ENCODE measurements at places on chromosomes 2 and 18. TPM values are rescaled to one million over a fixed set of nuclear protein-coding genes. Genes with fewer than 3 reads are reported as not detected.

GAD1 gene
- total RNA-seq = 1.0 TPM

- H3K4me3 ChIP-seq = no peak overlapping the region
- H3K4me1 ChIP-seq = peaks cover 19% of the 10 kb centered on the region
- peaks cover 3% of the 10 kb centered on the region for H3K27me3 ChIP-seq
- peaks cover 7% of the 10 kb centered on the region for H3K36me3 ChIP-seq
- no peak for DNase-seq
Measured at GRCh38 chr2:230933521-230934180, 8.6 kb upstream of the GPR55 start.

GBX2 gene
- not detected for total RNA-seq

- H3K27ac ChIP-seq = no peak overlapping the region
- H3K4me3 ChIP-seq = no peak overlapping the region
- H3K36me3 ChIP-seq = peaks cover 27% of the 10 kb centered on the region
- no peaks in the 10 kb centered on the region for H3K27me3 ChIP-seq
- DNase-seq = no peak
- peaks cover 38% of the 10 kb centered on the region for H3K4me1 ChIP-seq
Measured at GRCh38 chr18:9177031-9177430, 40.5 kb downstream of the ANKRD12 start.

GRCh38 chr2:123688231-123688940 is 336.7 kb upstream of the CNTNAP5 start:
- no peaks in the 10 kb centered on the region for H3K36me3 ChIP-seq
- no peaks in the 10 kb centered on the region for H3K4me1 ChIP-seq
- H3K4me3 ChIP-seq = no peak overlapping the region
- H3K27me3 ChIP-seq = no peaks in the 10 kb centered on the region
- no peak overlapping the region for H3K27ac ChIP-seq

CYP26B1 gene
- not detected for total RNA-seq

DNA sequence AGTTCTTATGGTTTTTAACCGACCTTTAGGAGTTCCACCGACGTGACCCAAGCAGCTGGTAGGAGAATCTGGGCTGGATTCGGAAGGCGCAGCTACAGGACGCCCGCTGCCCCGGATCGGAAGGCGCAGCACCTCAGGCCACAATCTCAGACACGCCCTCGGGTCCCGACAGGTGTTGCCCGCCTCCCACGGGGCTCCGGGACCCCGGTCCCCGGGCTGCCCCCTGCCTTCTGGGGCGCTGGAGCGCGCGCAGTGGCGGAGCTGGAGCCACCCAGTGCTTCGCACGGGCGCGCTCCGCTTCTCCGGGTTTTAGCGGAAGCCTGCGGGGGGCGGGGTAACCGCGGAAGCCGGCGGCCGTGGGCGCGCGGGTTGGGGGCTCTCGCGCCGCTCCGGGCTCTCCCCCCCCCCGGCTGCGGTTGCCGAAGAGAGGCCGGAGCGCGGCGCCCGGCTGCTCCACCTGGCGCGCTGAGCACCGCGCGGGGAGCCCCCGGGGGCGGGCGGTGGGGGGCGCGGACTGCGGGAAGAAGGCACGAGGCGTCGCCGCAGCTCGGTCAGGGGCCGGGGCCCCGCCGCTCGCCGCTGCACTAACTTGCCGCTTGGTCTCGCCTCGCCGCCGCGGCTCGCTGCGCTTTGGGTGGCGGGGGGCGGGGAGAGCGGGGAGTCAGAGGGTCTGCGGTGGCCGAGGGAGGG is 718.8 kb downstream of the DPP10 start:
- H3K27ac ChIP-seq = no peak overlapping the region
- H3K27me3 ChIP-seq = peaks cover 33% of the 10 kb centered on the region
- peaks cover 3% of the 10 kb centered on the region for H3K4me1 ChIP-seq
- H3K4me3 ChIP-seq = peak overlapping the region; percentile 42
- H3K36me3 ChIP-seq = peaks cover 4% of the 10 kb centered on the region
- no peak for DNase-seq

- H3K4me3 ChIP-seq = no peak overlapping the region
- no peaks in the 10 kb centered on the region for H3K36me3 ChIP-seq
- DNase-seq = peak; percentile 43
- no peak overlapping the region for H3K27ac ChIP-seq
Measured at GRCh38 chr2:46650556-46651001, 171.2 kb downstream of the TMEM247 start.

DNA sequence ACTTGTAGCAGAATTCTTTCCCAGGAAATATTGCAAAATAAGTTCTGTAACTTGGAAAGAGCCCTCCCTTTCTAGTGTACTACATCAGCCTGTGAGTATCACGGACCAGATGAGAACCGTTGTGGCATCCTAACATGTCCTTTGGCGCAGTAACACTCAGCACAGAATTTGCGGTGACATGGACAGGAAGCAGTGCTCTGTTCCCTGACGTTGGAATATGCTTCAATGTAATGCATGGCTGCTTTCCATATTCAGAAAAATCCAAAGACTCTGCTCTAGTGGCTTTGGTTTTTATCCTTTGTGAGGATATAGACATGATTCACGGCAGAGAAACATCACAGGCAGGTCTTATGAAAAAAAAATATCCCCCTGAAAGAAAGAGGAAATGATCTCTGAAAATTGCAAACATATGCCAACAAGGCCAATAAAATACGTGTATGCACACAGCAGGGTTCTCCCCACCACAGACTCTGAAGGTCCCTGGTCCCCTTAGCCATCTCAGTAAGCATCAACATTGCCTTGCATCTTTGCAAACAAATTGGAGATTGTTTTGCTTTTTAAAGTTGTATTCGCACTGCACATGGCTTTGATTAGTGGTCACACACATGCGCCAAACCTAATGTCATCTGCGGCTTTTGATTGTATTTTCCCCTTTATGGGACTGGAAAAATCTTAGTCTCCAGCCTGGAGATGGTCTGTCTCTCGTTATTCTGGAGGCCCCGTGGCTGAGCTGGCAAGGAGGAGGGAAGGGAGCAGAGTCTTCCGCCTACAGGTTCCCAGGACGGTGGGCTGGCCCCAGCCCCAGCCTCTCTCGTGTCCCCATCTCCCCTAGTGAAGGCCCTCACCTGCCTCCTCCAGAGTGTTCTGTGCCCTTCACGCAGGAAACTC is 122.9 kb downstream of the COPS8 start:
- H3K36me3 ChIP-seq = no peaks in the 10 kb centered on the region
- no peaks in the 10 kb centered on the region for H3K4me1 ChIP-seq
- no peak overlapping the region for H3K27ac ChIP-seq
- peaks cover 8% of the 10 kb centered on the region for H3K27me3 ChIP-seq

DNA sequence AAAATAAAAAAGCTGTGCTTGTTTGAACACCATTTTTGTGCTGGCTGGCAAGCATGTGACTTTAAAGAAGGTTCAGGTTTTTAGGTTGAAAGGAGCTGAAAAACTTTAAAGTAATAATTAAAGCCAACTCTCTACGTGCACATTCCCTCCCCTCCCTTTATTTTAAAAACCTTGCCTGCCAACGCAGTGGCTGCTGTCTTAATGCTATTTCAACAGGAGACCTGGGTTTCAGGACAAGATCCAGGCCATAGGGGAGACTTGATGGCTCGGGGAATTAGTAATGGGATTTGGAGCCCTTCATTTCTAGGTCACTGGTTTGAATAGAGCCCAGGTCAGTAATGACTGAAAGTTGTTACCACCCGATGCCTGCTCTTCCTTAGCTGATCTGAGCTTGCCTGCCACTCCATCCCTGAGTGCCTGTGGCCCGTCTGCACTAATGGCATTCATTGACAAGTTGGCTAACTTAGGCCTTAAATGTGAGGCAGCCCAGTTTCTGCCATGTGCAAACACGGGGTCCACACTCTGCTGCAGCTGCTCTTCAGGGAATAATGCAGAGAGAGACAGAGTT is 1233.2 kb upstream of the ZEB2 start:
- H3K27ac ChIP-seq = no peak overlapping the region
- peaks cover 10% of the 10 kb centered on the region for H3K4me1 ChIP-seq
- DNase-seq = no peak

TFPI gene
- not detected for total RNA-seq

PARD6G gene
- 0.26 TPM for total RNA-seq

GRCh38 chr2:195830968-195831950 is 174.2 kb downstream of the SLC39A10 start:
- no peak for DNase-seq
- H3K27ac ChIP-seq = no peak overlapping the region
- no peaks in the 10 kb centered on the region for H3K27me3 ChIP-seq
- no peaks in the 10 kb centered on the region for H3K4me1 ChIP-seq

EDAR gene
- total RNA-seq = 0.21 TPM

DNA sequence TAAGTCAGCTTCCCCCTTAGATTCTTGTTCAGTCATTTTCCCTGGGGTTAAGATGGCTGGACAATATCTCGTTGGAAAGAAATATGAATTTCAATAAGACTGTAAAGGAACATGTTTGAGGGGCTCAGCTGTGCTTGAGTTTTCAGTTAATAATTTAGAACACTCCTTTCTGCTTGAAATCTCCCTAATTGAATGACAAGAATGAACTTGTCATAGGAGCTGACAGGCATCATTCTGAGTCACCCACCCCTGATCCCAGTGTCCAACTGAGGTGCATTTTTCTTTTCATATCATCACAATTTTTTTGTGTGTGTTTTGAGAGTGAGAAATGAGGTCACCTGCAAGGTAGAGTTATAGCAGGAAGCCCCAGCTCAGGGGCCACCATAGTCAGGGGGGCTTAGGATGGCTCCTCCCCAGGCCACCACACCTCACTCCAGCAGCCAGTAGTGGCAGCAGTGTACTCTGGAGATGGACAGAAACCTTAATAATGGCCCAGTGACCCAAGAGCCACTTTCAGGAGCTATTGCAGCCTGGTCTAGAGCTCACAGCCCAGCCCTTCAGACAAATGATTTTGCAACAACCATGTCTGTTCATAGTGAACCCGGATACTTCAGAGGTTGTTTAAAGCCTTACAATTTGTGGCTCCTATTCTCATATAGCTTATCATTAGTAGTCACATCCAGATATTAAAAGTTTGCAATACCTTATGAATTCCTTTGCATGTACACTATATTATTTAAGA is 174.5 kb downstream of the MAIP1 start:
- no peaks in the 10 kb centered on the region for H3K36me3 ChIP-seq
- no peak for DNase-seq
- H3K4me1 ChIP-seq = peaks cover 5% of the 10 kb centered on the region
- no peak overlapping the region for H3K27ac ChIP-seq

All from activated naive CD8-positive, alpha-beta T cell treated with anti-CD3 and anti-CD28 coated beads for 36 hours (primary cell).